Activated T-cell treated with anti-CD3 and anti-CD28 coated beads, Interleukin-2, amount 50 U/mL, for 72 hours (primary cell): ENCODE measurements at places on chromosomes 1 and 21.
A peak's percentile ranks its signal among the peaks of the same experiment; 100 is the strongest.

- no peak for DNase-seq
Measured at GRCh38 chr1:7648761-7649384, 122.2 kb upstream of the VAMP3 start.

DNA sequence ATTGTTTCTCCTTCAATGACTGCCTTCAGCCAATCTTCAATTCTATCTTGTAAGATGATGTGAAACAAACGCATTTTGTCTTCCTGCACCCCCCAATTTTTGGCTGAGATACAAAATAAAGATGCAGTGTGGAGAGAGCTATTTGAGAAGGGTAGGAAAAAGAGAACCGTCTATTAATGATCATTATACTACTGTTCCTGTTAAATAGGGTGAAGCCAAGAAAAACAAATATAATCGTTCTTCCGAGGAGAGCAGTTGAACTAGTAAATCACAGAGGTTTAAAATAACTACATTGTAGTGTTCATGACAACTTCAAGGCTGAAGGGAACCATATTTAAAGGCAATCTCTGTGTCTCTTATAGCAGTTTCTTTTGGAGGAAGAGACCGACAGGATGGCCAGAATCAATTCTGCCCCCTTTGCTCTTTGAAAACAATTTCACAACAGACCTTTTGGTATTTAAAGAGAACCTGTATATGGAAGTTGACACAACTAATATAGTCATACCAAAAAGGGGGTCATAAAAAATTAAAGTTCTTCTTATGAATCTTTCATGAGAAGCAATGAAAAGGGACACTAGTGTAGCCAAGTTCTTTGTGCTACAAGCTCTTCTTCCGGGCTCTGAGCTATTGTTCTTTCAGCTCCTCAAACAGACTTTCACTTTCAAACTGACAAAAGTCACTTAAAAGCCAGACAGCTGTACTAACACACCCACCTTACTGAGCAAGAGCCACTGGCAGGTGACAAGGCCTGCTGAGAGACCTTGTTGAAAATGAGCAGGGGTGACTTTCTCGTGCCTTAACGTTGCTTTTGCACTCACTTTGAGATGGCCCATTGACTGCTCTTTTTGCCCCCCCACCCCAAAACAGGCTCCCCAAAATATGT, 30.9 kb downstream of the PROX1 start:
- DNase-seq = no peak

DNA sequence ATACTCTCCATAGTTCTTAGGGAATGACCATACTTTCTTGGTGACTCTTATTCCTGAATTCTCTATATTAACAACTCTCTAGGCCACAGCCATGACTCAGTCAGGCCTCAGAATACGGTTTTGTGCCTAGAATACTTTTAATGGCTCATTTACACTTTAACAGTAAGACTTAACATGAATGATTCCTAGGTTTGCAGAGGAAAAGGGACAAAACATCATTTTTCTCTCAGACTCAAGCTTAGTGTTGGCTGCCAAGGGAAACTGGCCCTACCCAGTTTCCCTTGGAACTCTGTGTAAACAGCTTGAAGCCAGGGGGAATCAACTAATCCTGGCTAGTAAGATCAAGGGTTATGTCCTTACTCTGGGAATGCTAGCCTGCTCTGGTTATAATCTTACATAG, 164.9 kb upstream of the PKN2 start:
- DNase-seq = no peak

DNA sequence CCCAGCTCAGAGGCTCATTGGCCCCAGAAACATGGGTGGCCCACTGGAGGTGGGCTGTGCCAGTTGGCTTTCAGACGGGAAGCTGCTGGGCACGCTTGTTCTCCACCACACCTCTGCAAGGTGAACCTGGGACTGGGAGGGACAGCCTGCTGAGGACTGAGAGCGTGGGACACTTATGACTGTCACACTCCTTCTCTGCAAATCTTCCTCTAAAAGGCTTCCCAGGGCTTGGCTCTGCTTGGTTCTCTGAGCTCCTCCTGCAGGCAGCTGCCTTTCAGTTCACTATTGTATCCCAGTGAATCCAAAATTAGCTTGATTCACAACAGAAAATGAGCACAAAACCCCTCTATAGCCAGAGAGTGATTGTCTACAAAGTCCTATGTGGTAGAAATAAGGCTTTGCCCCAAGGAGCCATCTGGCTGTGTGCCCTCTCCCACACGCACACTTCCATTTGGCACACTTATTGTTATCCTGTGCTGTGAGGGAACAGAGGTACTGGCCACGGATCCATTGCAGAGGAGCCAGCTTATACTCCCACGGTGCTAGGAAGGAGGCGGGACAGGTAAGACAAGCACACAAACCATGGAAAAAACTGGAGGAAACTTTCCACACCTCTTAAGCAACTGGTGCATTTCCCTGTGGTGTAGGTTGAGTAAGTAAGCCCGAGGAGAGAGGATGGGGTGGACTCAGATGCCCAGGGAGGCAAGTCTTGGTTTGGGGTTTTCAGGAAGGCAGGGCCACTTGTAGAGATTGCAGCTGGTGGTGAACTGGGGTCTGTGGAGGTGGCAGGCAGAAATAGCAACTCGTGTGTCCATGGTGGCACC, 18.9 kb upstream of the BTG2 start:
- no peak for DNase-seq

- peak; percentile 60 for DNase-seq
Measured at GRCh38 chr1:59125676-59126320, 171.1 kb upstream of the FGGY start.

GRCh38 chr1:27572679-27573426, 31.1 kb downstream of the AHDC1 start:
- DNase-seq = no peak

DNA sequence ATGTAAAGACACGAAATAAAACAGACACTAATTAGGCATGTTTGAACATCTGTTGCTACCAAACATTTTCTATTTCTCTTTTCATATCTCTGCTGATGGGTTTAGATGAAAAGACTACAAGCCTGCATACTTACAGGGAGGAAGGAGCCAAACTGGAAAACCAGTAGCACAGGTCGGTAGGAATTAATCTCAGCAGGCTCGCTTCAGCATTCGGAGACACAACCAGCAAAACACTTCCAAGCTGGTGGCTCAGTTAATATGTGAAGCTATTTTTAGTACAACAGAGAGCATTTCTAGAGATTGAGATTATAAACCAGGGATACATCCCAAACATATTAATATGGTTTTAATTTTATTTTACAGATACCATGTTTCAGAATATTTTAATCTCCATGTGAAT, 300.9 kb upstream of the GREM2 start:
- no peak for DNase-seq

- no peak for DNase-seq
Measured at GRCh38 chr1:907611-908451, 15.9 kb upstream of the SAMD11 start.

GRCh38 chr1:217403026-217403720, 227.7 kb downstream of the GPATCH2 start:
- no peak for DNase-seq

DNA sequence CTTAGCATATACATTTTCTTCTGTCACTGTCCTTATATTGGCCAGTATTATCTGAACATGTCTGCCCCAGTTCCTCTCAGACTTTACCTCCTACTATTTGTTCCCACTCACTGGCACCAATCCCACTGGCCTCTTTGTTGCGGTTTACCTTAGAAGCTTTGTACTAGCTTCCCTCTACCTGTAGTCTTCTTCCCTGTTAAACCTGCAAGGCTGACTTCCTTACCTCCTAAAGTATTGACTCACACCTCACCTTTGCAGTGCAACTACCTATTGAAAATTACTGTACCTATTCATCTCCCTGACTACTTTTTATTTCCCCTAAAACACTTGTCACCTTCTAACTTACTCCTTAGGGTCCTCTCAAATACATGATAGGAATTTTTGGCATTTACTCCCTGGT, 111.1 kb downstream of the CLEC20A start:
- DNase-seq = no peak

DNA sequence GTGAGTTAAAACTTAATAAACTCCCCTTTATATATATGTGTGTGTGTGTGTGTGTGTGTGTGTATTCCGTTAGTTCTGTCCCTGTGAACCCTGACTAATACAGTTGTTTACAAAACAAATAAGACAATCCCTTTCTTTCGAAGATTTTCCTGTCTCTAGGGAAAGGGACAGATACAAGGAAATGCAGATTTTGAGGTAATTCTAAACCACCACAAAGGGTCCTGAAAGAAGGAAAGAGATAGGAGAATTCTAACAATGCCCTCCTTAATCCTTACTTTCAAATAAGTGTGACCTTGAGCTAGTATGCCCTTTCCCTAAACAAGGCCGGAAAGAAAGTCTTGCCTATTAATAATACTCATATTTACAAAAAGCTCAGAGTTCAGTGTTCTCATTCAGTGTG, 164.8 kb upstream of the COL11A1 start:
- DNase-seq = no peak

DNA sequence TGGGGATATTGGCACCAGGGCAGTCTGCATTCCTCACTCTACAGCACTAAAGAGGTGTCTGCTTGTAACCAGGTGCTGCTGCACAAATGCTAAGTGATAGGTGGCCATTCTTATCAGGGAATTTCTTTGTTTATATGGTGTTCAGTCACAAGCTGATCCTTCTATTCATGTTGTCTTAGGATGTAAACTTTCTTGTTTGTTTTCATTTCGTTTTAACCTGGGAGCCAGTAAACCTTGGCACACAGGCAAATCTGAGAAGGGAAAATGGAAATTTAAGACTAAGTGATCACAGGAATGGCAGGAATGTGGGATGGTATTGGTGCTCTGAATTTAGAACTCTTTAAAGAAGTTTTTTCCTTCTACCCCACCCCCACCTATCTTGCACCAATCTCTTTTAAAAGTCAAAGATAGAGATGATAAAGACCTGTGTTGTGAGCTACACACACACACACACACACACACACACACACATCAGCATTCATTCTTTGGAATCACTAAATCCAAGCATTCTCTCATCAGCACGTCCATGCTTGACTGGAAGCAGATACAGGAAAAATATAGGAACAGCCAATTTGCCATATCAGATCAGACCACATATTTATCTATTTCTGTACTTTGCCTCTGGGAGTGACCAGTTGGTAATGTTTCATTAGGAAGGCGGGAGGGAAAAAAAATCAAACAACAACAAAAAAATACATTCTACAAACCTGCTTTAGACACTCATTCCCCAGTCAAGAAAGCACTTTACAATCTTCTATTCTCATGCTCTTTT, 451.4 kb upstream of the ADGRL2 start:
- DNase-seq = no peak
